ENCODE measurements at places on chromosomes 7 and 10.

DNA sequence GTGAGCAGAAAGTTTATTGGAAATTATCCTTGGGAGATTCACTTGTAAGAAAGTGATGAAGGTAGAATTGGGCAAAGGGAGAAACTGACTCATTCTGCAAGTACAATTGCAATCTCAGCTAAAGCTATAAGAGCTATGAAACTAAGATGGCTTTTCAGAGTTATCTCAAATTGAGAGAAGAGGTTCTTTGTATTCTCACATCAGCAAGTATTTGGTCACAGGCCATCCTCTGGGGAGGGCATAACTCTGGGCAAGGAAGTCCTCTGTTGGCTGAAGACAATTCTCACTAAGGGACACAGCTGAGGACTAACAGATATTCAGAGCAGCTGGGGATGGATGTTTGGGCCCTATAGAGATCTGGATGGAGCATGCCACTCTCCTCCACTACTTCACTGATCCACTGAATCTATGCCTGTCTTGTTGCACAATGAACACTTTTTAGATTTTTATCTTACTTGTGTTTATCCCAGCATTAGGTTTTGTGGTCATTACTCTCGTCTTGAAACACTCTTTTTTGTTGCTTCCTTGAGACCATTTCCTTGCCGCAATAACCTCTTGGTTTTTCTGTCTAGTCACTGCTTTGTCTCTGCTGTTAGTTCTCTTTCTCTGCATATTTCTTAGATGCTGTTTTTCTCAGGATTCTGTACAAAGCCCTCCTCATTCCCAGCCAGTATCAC, 115.1 kb downstream of the GNAI1 start:
- no peak for DNase-seq

- DNase-seq: no peak
These were observed 23.0 kb downstream of the GNAT3 start for GRCh38 chr7:80488851-80489370.

GRCh38 chr7:143846692-143847091, 55.3 kb downstream of the TCAF1 start:
- no peak for DNase-seq

- DNase-seq: no peak
These were observed 166.2 kb upstream of the ASAH2 start for GRCh38 chr10:50417486-50417885.

DNA sequence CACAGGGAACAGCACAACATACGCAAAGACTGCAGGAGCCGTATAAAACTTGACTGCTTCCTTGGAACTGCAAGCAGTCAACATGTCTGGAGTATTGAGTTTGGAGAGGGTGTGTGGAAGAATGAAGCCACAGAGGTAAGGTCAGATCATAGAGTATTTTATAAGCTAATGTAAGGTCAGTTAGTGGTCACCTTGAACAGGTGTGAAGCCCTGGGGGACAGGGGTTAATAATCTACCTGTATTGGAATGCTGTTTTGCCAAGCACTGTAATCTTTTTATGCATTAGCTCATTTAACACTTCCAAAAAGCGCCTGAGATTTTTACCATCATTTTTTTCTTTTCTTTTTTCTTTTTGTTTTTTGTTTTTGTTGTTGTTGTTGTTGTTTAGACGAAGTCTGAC, 23.1 kb downstream of the PLAU start:
- no peak for DNase-seq

DNA sequence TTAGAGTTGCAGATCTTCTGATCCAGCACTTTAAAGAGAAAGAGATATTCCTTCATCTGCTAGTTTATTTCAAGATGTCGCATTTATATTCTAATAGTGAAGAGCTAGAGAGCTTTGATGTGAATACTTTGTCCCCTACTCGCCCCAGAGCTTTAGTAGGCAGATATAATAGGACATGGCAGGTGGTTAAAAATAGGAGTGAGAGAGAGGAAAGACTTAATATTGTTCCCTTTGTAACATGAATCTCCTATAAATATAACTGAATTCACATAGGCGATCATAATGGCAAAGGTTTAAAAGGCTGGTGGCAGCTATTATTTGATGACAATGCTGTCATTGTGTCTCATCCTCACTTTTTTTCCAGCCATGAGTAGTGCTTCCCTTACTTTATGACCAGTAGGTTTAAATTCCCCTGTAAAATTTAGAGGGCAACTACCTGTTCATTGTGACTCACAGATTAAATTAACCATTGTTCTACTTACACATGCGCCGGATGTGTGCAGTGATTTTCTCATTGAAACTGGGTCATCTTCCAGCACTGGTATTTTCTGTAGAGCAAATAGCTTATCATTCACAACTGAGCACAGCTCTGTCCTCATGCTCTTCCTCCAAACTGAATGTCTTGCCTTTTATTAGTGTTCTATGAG, 906.7 kb upstream of the CELF2 start:
- DNase-seq: no peak

GRCh38 chr7:148084138-148084537, 506.4 kb upstream of the C7orf33 start:
- no peak for DNase-seq

GRCh38 chr10:298033-298432, 162.8 kb downstream of the ZMYND11 start:
- no peak for DNase-seq

DNA sequence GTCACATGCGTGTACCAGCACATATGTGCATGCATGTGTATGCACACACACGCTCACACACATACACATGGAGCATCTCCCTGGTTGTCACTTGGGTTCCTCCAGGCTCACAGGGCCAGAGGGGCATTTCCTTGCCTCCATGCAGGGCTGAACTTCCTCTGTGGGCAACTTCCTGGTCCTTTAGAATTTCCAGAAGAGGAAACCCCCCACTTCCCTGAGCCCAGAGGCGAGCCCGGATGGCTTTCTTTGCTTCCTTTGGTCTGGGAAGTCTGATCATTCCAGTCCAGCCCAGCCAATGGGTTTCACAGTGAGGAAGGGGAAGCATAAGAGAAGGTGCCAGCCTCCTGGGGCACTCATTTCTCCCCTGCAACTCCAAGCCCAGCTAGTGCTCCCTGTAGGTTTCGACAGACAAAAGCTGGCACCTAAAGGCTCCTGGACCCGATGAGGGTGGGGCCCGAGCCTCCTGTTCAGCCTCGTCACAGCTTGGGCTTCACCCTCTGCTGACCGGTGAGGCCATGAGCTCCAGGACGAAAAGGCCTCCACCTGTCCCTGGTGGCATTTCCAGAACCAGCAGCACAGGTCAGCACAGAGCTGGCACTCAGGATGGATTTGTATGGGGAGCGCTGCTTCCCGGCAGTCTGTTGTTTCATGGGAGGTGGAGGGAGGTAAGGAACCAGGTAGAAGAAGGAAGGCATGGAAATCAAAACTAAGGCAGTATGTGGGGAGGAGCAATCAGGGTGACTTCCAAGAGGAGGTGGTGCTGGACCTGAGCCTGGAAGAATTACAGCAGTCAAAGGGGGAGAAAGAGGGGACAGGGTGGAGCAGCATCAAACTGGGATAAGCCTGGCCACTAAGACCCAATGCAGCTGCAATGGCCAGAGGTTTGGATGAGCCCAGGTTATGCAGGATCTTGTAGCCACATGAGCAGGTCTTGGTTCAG, 23.7 kb downstream of the BTBD16 start:
- no peak for DNase-seq

- DNase-seq: no peak
These were observed 313.6 kb upstream of the ZMIZ1 start for GRCh38 chr10:78755063-78755701.

DNA sequence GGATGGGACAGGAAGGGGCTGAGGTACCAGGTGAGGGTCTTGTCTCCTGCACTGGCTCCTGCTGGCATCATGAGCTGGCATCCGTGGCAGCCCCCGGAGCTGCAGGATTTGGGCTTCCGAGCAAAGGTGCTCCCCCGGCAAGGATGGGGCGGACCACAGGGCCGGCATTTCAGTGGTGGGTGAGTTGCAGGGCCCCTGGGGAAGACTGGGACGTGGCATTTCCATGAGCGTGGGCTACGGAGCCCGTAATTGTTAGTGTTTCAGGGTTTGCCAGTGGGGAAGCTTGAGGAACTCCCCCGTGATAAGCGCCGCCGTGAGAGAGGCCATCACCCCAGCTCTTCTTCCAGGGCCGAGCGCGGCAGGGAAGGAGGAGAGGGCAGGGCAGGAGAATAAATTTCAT, 235.6 kb downstream of the MGMT start:
- DNase-seq: no peak

DNA sequence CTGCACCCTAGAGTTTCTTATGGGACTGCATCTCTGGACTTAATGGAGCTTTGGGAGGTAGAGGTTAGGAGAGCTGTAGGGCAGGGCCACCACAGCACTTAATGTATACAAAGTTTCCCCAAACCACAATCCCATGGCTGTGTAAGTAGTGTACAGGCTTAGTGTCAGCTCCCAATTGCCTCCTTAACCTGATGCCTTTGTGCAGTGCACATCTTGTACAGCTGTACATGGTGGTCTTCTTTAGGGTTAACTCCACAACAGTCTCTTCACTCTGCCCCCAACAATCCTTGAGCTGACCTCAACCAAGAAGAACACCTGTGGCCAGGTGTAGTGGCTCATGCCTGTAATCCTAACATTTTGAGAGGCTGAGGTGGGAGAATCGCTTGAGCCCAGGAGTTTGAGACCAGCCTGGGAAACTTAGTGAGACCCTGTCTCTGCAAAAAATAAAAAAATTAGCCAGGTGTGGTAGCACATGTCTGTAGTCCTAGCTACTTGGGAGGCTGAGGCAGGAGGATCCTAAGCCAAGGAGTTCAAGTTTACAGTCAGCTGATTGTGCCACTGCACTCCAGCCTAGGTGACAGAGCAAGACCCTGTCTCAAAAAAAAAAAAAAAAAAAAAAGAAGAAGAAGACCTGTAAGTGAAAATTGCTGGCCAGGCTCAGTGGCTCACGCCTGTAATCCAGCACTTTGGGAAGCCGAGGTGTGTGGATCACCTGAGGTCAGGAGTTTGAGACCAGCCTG, 6.8 kb downstream of the PLAU start:
- DNase-seq: no peak

GRCh38 chr7:51430480-51431086, 114.0 kb upstream of the COBL start:
- DNase-seq: peak; percentile 52

DNA sequence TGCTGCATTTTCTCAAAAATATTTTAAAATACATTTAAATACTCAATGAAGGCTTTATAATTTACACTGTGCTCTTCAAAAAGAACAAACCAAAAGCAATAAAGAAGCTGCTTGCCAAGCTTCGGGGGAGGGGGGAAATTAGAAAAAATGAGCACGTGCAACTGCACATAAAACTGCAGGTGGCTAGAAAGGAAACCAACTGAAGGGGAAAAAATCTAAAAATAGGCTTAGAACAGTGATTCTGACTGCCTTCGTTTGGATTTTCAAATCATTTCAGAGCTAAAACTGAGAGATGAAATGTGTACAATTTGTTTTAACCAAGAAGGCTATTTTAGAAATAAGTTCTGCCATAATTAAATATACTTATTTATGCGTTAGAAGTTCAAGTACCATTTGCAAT, 61.4 kb downstream of the ABI1 start:
- DNase-seq: no peak

GRCh38 chr7:87627634-87627994, 584 bp upstream of the RUNDC3B start:
- no peak for DNase-seq

GRCh38 chr10:6416892-6417512, 163.1 kb downstream of the PRKCQ start:
- DNase-seq: no peak

- no peak for DNase-seq
These were observed 8.4 kb upstream of the GBX1 start for GRCh38 chr7:151175793-151176311.

DNA sequence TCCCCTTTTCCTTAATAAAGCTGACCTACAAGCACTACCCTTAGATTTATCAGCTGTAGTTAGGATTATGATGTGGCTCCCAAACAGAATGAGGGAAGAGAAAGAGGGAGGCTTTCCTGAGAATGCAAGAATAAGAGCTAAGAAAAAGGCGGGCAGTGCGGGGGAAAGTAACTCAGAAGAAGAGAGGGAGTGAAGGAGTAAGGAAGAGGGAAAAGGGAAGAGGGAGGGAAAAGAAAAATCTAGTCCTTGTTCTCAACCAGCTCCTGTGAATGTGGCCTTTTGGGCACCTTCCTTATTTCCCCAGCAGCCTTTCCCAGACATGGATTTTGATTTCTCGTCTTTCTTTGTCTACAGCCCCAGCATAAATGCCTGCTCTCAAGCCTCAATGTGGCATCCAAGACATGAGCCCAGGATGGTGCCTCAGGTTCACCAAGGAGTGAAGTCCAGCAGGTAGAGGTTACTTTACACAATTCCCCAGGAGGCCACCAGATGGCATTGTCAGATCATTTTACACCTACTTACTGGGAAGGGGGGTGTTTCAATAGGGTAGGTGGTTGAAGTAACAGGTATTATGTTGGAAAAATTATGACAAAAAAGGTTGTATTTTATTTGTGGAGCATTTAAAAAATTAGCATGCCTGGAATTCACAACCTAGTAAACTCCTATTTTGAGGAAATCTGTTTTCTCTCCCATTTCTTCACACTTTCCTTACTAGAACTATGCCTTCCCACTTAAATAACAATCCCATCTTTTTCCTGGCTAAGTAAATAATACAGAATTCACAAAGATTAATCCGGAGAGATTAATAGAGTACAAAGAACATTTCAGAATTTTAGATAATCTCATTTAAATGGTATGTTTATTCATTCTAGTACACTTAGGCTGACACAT, 106.5 kb downstream of the HTR7 start:
- no peak for DNase-seq

DNA sequence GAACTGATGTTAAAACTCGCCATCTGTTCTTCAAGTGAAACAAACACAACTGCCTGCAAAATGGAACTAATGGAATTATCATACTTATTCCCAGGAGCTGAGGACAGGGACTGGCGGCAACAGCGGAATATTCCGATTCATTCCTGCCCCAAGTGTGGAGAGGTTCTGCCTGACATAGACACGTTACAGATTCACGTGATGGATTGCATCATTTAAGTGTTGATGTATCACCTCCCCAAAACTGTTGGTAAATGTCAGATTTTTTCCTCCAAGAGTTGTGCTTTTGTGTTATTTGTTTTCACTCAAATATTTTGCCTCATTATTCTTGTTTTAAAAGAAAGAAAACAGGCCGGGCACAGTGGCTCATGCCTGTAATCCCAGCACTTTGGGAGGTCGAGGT, 24.7 kb upstream of the MCM10 start:
- no peak for DNase-seq

Data from D721Med (cell line).